ENCODE measurements at places on chromosomes 1 and 21.

GRCh38 chr1:207852576-207853371 lies 58.2 kb downstream of the CD34 start:
- no peak for DNase-seq

- DNase-seq: no peak
These were observed 64.6 kb upstream of the RALGPS2 start for GRCh38 chr1:178660461-178660860.

- no peak for DNase-seq
These were observed 6.8 kb upstream of the AADACL3 start for GRCh38 chr1:12709091-12709491.

- no peak for DNase-seq
These were observed 242.1 kb upstream of the JUN start for GRCh38 chr1:59025898-59026426.

DNA sequence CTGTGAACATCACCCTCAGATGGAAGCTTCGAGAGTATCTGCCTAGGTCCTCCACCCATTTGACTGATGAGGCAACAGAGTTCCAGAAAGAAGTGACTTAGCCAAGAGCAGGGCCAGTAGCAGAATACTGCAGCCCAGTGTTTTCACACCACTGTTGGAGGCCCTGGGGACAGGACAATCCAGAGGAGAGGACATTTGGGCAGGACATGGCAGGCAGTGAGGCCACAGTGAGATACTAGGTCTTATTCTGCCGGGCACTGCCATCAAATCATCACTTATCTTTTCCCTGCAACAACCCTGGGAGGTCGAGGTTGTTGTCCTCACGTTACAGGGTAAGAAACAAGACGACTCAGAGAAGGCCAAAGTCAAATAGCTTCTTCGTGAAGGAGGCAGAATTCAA lies 5.5 kb upstream of the FOXO6 start:
- DNase-seq: no peak

- no peak for DNase-seq
These were observed 90.9 kb downstream of the CRB1 start for GRCh38 chr1:197358959-197359358.

GRCh38 chr1:78141531-78142231 lies 95.9 kb downstream of the GIPC2 start:
- no peak for DNase-seq

- DNase-seq: no peak
These were observed 354.7 kb downstream of the TGFB2 start for GRCh38 chr1:218699865-218700264.

- DNase-seq: no peak
These were observed 250 bp downstream of the F5 start for GRCh38 chr1:169586067-169586394.

DNA sequence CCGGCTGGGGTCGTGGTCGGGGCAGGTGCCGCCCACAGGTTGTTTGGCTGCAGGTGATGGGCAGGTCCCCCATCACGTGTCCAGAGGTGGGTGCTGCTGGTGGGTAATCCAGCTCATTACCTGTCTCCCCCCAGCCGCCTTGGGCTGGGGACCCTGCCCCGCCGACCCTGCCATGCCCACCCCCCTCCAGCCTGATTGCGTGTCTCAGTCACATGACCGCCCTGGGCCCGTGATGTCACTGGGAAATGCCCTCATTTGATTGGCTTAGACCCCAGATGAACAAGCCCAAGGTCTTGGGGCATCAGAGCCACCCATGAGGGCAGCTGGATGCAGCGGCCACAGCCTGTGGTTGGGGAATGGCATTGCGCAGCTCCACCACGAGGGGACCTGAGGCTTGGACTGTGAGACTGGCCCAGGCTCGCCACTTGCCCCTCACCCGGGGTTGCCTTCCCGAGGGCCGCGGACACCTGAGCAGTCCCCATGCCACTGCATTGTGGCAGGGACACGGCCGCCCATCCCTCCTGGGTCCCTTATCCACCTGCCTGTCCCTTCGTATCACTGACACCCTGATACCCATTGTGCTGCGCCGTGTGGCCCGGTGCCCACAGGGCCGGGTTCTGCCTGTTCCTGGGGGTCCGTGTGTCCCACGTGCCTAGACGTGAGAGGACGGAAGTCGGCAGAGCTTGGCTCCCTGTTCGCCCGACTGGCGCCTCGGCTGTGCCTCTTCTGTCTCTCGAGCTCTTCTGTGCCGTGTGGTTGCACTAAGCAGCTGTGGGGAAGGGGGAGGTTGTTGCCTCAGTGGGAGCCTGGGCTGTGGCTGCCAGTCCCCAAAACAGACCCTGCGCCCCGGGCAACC lies 68.0 kb downstream of the FAAP20 start:
- no peak for DNase-seq

DNA sequence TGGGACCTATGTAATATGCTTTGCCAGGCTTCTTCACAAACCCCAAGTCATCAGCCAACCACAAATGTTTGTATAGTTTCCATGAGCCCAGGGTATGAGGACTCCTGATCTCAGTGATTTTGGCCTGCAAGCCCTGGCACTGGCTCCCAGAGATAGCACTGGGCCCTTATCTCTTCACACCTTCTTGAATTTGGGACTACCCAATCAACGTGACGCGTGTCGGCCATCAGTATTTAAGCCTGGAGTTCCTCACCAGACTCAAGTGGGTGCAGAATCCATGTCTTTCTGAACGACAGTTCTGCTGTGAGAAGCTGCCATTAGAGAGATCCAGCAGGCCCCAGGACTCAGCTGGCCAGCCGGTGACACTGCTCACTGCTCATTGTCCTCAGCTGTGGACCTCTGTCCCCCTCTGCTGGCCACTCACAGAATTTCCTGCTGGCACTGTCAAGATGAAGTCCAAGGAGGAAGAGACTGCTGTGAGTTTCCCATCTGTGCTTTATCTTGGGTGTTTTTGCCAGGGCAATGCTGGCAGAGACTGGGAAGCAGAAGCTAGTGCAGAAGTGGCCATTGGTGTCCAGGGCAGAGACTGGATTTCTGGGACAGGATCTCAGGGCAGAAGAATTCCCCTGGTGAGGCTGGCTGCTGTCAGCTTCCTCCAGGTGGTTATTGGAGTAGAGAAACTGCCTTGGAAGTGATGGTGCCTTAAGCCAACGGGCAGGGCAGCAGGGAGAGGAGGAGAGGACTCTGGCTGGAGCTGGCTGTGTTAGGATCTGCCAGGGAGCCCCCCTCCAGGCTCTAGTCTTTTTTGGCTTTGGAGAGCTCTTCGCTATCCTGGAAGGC lies 28.4 kb downstream of the TMCC2 start:
- DNase-seq: peak; percentile 43

DNA sequence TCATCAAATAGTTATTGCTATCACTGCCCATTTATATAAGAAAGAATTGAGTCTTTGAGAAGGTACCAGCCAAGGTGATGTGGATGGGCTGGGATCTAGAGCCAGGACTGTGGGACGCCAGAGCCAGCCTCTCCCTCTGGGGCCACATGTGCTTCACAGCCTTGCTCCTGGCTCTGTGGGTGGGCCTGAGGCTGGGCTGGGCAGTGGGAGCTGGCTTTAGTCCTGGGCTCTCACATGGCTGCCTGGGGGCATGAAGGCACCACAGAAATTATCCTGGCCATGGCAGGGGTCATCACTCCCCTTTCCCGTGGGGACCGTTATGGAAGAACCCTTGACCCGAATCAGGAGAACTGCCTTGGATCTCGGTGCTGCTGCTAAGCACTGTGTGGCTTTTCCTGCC lies 203.1 kb downstream of the TRABD2B start:
- DNase-seq: no peak

DNA sequence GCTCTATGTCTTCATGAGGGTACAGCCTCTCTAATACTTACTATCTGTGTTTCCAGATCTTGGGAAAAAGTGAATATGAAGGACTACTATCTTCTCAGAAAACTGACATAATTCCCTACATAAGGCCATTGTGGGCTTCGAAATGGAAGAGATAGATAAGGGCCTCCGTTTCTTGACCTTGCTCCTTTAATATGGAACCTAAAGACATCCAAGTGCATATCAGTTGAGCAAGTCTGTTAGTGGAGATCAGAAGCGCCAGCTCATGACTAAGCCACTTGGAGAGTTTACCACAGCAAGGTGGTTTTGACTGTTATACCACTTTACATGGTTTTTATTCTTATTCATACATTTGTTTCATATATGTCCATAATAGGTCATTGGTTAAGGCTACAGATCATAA lies 35.3 kb upstream of the FCER1A start:
- DNase-seq: no peak

GRCh38 chr1:23177438-23178380 lies 9.1 kb upstream of the LUZP1 start:
- peak; percentile 10 for DNase-seq

DNA sequence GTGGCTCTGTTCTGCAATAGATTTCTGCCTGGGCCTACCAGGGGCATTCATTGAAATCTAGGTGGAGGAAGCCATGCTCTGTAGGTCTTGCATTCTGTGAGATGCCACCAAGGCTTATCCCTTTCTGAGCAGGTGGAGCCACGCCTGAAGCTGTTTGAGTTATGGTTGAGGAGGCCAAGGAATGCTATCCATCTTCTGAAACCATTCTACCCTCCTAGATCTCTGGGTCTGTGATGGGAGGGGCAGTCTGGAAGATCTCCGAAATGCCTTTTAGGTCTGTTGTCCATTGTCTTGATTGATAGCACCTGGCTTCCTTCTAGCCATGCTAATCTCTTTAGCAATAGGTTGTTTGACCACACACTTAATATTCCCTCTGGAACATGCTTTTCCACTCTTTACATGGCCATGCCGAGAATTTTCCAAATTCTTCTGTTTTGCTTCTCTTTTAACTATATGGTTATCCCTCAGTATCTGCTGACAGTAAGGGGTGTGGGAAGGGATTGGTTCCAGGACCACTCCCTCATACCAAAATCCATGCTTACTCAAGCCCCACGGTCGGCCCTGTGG lies 45.2 kb downstream of the AK4 start:
- no peak for DNase-seq

GRCh38 chr1:184753608-184754475 lies 816 bp downstream of the EDEM3 start:
- no peak for DNase-seq

DNA sequence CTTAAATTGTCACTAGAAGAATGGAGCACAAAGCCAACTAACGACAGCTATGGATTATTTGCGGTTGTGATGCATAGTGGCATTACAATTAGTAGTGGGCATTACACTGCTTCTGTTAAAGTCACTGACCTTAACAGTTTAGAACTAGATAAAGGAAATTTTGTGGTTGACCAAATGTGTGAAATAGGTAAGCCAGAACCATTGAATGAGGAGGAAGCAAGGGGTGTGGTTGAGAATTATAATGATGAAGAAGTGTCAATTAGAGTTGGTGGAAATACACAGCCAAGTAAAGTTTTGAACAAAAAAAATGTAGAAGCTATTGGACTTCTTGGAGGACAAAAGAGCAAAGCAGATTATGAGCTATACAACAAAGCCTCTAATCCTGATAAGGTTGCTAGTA lies 13.5 kb downstream of the USP1 start:
- no peak for DNase-seq

GRCh38 chr1:243748227-243748626 lies 101.8 kb downstream of the AKT3 start:
- DNase-seq: no peak

DNA sequence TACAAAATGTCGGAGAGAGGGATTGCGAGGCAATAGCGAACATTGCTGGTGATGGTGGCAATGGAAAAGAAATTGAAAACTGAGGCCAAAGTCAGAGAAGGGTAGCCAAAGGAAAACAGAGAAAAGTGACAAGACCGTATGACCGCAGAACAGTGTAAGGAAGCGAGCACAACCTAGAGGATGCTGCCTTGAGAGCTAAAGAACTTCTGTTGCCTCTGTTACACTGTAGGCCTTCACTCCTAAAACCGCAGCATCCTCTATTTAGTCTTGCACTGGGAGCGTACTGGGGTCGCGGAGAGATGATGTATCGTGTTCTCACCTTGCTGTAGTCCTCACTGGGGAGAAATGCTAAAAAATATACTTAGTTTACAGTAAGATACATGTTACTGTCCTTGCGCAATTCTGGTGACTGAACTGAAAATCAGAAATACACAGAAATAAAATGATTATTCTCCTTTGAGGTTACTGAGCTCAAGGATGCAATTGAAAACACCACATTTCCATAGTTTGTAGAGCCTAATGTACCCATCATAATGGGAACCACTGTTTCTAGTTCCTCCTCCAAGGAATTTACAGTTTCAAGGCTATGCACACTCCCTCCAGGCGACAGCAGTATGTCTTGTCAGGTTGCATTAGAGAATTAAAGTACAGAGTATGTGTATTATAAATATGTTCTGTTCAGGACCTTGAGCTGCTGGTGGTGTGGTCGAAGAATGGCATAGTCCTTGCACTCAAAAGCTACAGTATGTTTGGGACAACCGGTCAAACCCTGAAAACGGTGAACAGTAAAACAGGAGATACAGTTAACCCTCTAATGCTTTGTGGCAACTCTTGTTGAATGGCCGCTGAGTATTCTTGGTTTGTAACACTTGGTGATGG lies 1.3 kb downstream of the NEK7 start:
- DNase-seq: no peak

DNA sequence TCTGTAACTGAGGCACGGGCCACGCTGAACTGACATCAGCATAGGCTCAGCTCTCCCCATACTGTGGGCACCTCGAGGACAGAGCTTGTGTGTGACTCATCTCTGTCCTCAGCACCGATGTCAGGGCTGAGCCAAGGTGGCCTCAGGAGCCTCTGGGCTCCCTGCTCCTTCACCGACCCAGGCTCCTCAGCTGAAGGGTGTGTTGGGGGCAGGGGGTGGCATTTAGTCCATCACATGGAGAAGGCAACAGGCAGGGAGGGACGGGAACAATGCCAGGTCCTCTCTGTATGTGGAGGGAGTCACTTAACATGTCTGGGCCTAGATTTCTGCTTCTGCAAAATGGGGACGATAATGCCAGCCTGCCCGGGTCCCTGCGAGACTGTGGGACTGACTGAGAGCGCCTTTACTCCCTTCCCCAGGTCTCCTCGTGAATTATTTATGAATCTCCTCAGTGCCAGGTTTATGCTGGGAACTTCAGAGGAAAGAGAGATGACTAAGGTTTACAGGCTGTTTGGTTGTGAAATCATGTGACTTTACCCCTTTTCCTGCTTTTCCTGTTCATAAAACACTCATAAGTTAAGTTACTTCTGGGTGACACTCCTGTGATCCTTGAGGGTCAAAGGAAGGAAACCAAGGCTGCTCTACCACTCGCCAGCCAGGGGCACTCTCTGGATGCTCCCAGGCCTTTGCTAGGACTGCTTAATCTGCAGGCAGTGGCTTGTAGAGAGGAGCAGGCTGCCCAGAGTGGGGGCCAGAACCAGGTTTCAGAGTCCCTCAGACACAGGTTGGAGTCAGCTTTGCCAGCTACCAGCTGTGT lies 16.2 kb downstream of the TTC39A start:
- DNase-seq: no peak

Data from substantia nigra (tissue), 51 donors.